ENCODE measurements at places on chromosomes 6 and 20.

DNA sequence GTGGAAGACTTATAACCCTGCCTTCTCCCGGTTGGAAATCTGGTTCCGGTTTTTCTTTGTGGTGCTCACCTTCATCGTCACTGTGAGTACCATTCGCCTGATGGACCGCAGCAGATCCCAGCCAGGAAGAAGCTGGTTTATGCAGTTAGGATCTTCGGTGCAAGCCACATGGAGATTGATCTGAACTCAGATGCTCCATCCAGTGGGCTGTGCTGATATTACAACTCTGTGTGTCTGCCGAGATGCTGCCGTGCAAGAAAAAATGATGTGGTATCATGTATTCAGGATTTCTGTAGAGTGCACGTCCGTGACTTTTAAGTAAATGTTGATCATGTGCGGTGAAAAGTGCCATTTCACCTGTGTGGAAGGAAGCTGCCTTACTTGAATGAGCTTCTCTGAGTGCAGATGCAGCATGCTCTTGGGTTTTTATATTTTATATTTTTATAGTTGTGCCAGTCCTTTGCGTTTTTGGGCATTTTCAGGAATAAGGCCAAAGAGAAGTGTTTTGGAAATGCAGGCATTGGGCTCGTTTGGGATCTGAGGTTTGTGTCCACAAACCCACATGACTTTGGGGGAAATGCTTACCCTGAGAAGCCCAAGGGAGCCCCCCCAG, 39.2 kb downstream of the DYNLT1 start:
- DNase-seq: peak; percentile 56

DNA sequence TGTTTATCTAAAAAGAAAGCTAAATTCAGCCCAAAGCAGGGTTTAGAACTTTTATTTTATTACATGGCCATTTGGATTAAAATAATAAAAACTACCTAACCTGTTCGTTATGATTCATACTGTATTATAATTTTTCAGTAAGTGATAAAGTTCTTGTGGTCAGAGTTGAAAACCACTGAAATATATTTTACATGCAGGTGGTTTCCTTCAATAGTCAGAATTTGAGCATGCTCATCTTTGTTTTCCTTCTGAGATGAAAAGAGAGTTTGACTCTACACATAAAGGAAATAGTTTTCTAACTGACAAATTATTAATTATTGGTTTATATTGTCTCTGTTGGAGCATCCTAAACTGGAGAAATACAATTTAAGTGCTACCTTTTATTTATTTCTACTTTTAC, 114.0 kb upstream of the FKBP1C start:
- no peak for DNase-seq

- DNase-seq: no peak
These were observed 44.9 kb upstream of the PKHD1 start for GRCh38 chr6:52132292-52132691.

GRCh38 chr6:148203970-148204369, 138.7 kb upstream of the SASH1 start:
- DNase-seq: peak; percentile 94

GRCh38 chr6:43125119-43125518, 46.0 kb upstream of the SRF start:
- DNase-seq: no peak

DNA sequence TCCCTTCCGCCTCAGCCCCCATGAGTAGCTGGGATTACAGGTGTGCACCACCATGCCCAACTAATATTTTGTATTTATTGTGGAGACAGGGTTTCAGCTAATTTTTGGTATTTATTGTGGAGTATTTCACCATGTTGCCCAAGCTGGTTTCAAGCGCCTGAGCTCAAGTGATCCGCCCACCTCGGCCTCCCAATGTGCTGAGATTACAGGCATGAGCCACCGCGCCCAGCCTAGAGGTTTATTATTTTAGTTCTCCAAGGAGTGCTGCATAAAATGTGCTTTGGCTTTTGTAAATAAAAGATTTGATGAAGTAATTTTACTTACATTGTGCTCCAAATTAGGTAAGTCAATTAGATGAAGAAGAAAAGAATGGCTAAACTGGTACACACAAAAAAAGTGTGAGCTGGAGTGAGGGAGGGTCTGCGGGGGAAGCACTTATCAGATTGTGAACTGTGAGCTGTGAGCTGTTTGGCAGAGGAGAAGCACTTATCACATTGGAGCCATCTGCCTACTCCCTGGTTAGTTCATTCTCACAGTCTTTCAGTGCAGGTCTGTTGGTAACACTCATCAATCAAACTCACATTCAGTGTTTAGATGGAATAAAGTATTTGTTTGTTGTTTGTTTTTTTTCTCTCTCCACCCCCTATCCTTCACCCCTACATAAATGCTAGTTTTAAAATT, 398.0 kb downstream of the EPHA7 start:
- DNase-seq: peak; percentile 72

DNA sequence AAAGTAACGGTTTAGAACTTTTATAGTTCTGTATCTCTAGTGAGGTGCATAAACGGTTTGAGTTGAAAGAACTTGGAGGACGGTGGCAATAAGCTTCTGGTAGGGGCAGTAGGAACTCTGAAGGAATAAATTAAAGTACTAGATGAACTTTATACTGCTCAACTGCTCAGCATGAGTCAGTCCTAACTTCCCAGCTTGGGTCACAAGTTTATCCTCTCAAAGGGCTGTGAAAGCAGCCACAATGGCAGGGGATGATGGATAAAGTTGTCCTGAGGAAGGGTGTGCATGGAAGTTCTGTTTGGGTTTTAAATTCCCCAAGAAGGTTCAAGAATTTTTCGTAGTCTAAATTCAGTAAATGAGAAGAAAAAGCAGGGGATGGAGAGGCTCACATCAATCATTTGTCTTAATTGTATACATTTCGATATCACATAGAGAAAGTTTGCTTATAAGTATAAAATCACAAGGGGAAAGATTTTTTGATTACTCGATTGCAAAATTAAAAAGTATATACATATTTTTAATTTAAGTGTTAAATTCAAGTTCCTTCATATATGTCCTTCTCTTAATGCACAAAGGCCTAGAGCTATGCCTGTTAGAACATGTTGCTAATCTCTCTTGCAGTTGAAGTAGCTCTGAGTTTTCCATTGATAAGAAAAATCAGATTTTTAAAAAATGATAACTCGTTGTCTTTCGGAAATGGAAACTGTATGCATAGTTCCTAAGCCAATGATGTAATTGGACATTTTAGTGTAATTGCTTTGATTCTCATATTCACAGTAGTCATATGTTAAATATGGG, 55.3 kb upstream of the JAG1 start:
- no peak for DNase-seq

GRCh38 chr6:16174416-16175078, 45.7 kb downstream of the MYLIP start:
- DNase-seq: no peak

- DNase-seq: no peak
These were observed 92.4 kb downstream of the SCML4 start for GRCh38 chr6:107731422-107732319.

DNA sequence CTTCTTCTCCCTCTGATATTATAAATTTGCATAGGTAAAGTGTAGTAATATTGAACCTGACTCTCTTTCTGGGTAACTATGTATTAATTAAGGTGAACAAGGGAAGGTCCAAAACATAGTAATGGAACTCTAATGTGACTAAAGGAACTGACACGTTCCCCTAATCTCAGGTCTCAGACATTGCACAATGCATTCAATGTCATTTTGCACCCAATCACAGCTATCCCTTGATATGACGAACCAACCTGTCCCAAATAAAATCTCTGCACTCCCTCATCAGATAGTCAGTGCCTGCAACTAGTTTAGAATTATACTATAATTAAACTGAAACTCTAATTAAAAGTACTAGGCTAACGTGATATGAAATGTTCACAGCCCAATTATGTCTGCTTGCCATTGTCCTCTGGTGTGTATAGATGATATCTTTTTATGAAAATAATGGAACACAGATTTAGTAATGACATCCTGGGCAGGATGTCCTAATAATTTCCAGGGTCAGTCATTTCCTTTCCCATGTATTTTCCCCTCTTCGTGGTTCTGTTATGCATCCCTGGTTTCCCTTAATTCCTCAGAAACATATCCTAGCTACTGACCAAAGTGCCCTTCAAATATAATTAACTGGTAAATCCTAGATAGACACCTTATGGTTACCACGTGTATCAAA, 36.8 kb downstream of the PTPRK start:
- DNase-seq: no peak

DNA sequence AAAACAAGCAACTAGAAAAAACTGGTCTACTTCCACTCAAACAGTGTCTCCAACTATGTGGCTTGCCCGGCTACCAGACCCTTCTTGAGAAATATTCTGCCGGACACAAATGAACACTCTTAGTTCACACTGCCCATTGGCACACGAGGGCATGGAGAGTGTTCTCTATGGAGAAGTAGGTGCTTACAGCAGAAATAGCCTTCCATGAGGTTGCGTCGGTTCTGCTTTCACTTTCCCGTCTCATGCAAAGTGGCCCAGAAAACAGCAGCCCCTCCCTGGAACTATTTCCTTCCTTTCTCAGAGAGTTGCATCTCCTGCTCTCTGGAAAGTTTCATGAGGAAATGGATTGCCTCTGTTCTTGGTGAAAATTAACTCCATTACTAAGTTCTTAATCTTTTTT, 9.5 kb upstream of the HLA-DOA start:
- peak; percentile 94 for DNase-seq

DNA sequence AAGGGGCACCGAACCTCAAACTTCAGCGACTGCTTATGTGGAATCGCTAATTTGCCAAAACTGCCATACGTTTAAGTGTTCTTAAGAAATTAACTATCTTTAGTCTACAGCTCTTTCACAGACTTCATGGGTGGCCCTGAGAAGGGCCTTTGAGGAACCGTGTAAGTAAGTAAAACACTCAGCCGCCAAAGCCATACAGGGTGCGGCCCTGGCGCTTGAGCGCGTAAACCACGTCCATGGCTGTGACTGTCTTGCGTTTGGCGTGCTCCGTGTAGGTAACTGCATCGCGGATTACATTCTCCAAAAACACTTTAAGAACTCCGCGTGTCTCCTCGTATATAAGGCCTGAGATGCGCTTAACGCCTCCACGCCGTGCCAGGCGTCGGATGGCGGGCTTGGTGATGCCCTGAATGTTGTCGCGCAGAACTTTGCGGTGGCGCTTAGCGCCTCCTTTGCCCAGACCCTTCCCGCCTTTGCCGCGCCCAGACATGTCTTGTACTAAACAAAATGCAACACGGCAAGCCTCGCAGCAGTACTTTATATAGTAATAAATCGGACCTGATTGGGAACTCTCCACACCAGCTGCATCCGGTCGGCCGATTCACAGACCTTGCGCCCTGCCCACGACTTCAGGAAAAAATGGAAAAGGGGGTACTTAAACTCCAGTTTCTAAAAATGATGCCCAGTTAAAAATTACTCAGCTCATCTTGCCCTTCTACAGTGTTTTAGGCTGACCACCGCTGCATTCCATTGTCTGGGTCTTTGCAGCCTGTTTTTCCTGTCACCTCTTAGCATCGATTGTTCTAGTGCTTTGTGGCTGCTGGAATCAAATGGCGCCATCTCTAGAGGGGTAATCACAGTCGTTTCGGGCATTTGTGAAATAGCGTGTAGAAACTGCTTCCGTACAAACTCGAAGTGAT, 38.9 kb downstream of the OR2B2 start:
- peak; percentile 97 for DNase-seq

- no peak for DNase-seq
These were observed 18.6 kb upstream of the RNF217 start for GRCh38 chr6:124943658-124944057.

DNA sequence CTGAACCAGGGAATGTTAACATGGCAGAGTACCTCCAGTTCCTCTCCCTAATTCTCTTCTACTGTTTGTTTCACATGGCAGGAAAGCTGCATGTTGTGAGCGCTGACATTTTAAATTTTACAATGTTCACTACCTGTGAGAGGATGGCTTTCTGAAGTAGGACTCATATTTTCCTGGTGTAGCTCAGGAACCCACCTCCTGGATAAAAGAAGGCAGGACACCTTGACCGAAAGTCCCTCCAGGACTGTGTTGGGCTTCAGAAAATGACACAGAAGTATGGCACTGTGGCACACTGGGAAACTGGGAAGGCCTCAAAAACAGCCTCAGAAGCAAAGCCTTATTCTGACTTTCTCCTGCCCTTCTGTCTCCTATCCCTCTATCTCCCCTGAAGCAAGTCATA, 33.3 kb downstream of the PTPRK start:
- peak; percentile 25 for DNase-seq

GRCh38 chr20:50842821-50843220, 48.0 kb downstream of the BCAS4 start:
- DNase-seq: no peak

GRCh38 chr6:25457516-25457915, 178.3 kb downstream of the CARMIL1 start:
- no peak for DNase-seq

- peak; percentile 27 for DNase-seq
These were observed 32.5 kb upstream of the VEGFA start for GRCh38 chr6:43737272-43738081.

GRCh38 chr6:17281497-17282481, 628 bp downstream of the RBM24 start:
- DNase-seq: no peak

- no peak for DNase-seq
These were observed 107.5 kb downstream of the CD24 start for GRCh38 chr6:106866875-106867658.

DNA sequence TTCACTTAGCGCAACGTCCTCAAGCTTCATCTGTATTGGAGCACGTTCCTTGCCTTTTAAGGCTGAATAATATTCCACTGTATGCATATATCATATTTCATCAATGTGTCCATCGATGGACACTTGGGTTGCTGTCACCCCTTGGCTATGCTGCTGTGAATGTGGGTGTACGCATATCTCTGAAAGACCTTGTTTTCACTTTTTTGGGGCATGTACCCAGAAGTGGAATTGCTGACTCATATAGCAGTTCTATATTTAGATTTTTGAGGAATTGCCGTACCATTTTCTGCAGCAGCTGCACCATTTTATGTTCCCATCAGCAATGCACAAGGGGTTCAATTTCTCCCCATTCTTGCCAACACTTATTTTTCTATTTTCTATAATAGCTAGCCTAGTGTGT, 22.8 kb upstream of the SLC23A2 start:
- peak; percentile 9 for DNase-seq

- peak; percentile 73 for DNase-seq
These were observed 24.9 kb upstream of the IER3 start for GRCh38 chr6:30769088-30769852.

- DNase-seq: peak; percentile 79
These were observed 73.5 kb downstream of the EYS start for GRCh38 chr6:65633501-65633900.

- no peak for DNase-seq
These were observed 9.9 kb downstream of the IRF4 start for GRCh38 chr6:401239-401993.

GRCh38 chr6:80618953-80619352, 512.5 kb downstream of the BCKDHB start:
- DNase-seq: no peak

DNA sequence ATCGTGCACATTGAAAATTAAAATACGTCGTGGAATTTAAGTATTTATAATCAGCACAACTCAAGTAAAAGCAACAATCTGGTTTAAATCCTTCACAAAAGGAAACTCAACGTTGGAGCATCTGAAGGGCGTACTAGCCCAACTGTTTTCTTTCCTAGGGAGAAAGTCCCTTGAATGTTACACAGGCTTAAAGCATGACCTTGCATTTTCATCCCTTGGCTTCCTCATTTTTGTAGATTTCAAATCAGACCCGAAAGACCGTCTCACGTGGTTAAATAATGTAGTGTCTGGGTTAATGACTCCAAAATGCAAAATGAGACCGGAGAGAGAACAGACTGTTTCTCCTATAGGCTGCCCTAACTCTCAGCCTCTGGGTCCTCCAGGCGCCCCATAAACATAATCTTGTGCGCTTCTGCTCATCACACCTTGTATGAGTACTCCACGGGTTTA, 249.2 kb upstream of the RREB1 start:
- DNase-seq: peak; percentile 94

Data from OCI-M1 (cell line).